ENCODE measurements at places on chromosomes 3 and 15.

DNA sequence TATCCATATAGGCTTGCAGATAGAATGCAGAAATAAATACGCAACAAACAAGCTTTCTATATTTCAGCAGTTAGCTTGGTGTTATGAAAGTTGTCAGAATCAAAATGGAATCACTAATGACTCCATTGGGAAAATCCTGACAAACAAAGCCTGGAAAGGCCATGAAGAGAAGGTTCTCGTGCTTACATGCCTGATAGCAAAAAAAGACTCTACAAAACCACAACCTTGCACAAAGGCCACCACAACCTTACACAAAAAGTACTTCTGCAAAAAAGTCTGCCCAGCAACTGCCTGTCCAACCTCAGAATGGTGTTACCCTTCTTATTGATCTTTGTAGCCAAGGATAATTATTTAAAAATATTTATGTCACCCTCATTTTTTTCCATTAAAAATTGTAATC lies 14.4 kb upstream of the PLSCR1 start:
- DNase-seq = no peak

DNA sequence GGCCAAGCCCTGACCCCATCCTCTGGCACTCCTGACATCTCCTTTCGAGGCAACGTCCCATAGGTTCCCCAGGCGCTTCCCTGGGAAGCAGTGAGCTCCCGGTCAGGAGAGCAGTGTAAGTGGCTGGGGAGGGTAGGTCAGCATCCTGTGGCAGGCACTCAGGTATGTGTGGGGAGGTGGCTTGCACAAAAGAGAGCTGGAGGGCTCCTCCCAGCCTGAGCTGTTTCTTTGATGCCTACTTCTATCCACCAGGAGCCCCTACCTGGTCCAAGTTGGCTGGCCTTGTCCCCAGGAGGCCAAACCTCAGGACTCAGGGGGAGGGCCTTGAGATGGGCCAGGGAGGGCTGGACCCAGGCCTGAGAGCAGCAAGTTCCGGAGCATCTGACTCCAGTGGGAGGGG lies 31.7 kb upstream of the LINGO1 start:
- DNase-seq = no peak

DNA sequence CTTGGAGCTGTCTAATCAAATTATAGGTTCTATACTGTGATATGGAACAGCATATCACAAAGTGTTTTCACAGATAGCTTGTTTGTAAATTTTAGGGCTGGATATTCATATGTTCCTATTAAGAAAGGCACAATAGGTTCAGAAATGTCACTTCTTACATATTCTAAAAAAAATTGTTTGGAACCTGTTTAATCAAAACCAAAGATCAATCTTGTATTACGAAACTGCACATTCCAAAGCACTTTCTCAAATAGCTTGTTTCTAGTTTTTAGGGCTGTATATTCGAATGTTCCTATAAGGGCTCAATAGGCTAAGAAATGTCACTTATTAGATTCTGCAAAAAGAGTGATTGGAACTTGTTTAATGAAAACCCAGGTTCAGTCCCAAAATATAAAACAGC lies 67.4 kb upstream of the OSBPL11 start:
- DNase-seq = no peak

GRCh38 chr3:182739619-182740018 lies 53.7 kb upstream of the ATP11B start:
- DNase-seq = no peak

- no peak for DNase-seq
These were observed 13.3 kb upstream of the PLXNA1 start for GRCh38 chr3:126969586-126969985.

- no peak for DNase-seq
These were observed 201.7 kb downstream of the MEIS2 start for GRCh38 chr15:36898536-36899126.

DNA sequence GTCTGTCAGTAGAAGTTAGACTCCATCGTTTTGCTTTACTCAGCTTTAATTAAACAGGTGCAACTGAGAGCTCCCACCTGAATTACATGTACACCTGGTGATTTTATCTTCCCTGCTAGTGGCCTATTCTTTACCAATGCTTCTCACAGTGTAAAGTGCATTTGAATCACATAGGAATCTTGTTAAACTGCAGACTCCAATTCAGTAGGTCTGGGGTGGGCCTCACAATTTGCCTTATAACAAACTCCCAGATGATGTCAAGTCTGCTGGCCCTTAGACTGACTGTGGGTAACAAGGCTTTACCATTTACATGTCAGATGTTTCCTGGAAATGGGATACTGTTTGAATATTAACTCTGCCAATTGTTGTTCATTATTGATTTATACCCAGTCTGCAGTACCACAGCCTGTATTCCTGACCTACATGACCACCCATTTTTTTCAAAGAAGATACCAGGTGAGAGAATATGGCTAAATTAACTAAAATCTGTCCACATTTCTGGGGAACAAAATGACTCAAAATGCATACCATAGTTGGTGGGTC lies 37.2 kb downstream of the CMSS1 start:
- DNase-seq = no peak

DNA sequence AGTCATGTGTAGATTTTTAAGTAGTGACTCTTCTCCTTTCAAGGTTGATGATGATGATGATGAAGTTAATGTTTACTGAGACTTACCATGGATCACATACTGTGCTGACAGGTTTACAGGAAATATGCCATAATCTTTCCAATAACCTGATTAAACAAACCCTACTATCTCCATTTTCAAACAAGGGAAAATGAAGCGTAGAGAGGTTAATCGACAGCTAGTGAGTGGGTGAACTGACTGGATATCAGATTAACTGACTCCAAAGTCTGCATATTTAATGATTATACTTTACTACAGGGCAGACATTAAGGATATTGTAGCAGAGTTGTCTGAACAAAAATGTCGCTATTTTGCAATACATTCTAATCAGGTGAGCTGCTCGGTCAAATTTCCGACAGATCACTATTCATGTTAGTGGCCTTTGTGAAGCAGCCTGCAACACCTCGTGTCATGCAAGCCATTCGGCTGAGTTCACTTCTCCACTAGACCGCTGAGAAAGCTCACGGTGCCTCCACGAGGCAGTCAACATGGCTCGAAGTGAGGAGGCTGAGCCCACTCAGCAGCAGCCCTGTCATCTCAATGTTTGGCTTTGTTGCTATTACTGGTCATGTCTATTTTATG lies 264.2 kb downstream of the NFKBIZ start:
- no peak for DNase-seq

GRCh38 chr3:8443829-8444791 lies 57.5 kb upstream of the LMCD1 start:
- no peak for DNase-seq

DNA sequence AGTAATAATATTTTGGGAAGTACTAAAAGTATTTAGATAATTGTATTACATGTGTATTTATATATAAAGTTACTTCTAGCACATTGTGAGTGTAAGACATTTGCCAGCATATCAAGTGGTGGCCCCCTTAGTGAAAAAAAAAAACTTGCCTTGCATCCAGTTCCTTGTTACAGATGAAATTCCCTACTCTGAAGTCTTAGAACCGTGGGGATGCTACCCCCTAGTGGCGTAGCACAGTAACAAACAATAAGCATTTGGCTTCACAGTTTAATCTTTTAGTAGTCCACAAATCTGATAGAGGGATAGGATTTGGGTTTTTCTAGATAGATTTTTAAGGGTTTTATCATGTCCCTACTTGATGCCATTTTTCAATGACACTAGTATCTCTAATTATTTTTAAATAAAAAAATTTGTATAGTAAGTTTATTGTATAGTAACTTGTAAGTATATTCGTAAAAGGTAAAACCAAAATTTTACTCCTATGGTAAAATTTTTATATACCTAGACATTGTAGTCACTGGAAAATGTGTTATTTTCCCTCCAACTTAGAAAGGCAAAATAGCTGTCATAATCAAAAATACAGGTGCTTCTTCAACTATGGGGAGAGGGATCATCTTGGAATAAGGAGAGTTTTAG lies 14.3 kb downstream of the SMC4 start:
- DNase-seq = peak; percentile 82
